ENCODE measurements at places on chromosomes 3 and 15.

GRCh38 chr3:182723596-182723995 lies 69.7 kb upstream of the ATP11B start:
- no peak for DNase-seq

DNA sequence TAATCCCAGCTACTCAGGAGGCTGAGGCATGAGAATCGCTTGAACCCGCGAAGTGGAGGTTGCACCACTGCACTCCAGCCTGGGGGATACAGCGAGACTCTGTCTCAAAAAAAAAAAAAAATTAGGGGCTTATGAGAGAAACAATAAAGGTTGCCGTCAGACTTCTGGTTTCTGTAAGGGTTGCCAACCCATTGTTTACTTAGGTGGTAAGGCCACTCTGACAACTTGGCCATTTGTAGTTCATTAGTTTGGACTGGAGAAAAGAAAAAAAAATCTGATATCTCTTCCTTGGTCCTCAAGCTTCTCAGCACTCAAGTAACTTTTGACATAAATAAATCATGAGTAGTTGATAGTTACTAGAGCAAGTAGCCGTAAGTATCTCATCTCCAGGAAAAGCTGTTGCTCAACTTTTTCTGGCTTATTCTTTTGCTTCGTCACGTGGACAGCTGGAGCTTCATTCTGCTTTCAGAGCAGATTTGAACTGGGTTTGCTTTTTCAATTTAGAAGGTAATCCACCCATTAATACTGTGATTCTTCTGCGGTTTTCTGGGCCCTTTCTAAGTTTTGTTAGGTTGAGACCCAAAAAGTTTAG lies 9.4 kb downstream of the SNX1 start:
- DNase-seq, result no peak

DNA sequence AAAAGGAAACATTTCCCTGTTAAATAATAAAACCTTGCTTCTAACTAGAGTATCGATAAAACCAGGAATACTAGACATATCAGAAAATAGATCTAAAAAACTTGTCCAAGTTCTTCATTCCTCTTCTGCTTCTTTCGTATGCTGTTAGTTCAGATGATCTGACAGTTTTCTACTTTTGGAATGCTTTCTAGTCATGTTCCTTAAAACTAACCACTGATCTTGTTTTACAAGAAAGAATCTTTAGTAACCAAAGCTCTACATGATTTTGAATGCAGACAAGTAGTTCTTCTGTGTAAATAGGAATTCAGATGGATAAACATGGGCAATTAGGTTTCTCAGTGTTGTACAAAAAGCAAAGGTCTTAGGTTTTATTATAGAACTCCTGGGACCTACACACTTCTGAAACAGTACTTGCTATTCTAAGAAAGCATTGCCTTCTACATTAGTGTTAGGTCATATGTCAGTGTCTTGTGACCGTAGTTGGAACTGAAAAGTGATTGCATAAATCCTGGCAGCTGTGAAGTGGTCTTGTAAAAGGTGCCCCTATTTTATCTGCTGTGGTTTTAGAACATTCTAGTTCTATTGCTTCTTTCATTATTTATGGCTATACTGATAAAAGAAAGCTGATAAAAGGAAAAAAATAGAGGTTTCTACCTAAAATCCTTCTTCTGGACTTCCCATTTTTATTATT lies 40.7 kb downstream of the SNRK start:
- no peak for DNase-seq

DNA sequence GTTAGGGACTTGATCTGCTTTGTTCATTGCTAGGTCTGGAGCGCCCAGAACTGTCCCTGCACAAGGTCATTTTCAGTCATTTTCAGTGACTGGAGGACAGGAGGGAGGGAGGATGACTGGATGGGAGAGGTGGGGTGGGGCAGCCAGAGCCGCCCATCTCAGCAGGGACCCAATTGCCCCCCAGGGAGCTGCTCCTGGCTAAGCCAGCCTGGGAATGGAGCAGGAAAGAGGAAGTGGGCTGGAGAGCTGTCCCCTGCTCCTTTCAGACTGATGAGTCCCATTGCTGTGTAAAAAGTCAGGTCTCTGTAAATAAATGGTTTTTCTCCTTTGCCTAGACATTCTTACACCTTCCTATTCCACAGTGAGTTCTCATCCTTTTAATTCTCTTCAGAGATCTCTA lies 98.4 kb upstream of the RAD18 start:
- no peak for DNase-seq

DNA sequence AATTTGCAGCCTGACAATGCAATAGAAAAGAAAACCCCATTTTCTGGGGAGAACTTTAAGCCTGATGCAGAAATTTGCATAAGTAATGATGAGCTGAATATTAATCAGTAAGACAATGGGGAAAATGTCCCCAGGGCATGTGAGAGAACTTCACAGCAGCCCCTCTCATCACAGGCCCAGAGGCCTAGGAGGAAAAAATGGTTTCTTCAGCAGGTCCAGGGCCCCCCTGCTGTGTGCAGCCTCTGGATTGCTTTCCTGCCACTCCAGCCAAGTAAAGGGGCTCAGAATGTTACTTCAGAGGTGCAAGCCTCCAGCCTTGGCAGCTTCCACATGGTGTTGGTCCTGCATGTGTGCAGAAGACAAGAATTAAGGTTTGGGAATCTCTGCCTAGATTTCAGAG lies 900.3 kb upstream of the ROBO1 start:
- no peak for DNase-seq

DNA sequence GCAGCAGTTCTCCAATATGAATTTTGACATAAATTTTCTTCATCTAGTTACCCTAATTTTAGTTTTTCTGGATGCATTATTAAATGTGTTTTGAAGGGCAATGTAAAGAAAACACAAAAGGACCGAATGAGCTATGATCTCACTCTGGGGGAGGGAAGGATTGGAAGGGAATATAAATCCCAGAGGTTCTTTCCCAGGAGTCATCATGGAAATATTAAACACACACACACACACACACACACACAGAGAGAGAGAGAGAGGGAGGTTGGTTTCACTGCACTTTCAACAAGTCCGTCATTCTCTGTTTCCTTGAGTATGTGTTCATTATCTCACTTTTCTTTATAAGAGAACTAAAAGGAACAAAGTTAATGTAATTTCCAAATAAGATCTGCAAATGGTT lies 70.7 kb upstream of the DCBLD2 start:
- DNase-seq, result no peak

DNA sequence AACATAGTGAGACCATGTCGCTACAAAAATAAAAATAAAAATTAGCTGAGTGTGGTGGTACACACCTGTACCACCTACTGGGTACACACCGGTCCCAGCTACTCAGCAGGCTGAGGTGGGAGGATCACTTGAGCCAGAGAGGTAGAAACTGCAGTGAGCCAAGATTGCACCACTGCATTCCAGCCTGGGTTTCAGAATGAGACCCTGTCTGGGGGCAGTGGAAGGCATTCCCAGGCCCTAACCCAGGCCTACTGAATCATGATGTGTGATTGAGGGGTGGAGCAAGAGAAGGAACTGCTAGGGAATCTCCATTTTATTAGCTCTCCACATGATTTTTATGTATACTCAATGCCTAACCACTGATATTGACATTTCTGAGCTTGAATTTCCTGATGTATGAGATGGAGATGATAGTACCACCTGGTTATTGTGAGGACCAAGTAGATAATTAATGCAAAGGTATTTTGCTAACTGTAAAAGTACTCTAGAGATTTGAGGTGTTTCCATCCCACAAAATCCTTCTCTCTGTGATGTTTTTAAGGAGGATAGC lies 169.5 kb upstream of the UMPS start:
- DNase-seq, result no peak

GRCh38 chr15:76470691-76471090 lies 134.1 kb downstream of the ISL2 start:
- DNase-seq, result no peak

- no peak for DNase-seq
These were observed at the start of gene KIF7 for GRCh38 chr15:89654847-89655805. KIF7 (minus strand) TSS chr15:89655467; CDS start chr15:89652930, 2,537 bp downstream.

- no peak for DNase-seq
These were observed 32.9 kb downstream of the GJD2 start for GRCh38 chr15:34721802-34722438.

- DNase-seq, result no peak
These were observed 159.5 kb downstream of the CHSY1 start for GRCh38 chr15:101092156-101092866.

DNA sequence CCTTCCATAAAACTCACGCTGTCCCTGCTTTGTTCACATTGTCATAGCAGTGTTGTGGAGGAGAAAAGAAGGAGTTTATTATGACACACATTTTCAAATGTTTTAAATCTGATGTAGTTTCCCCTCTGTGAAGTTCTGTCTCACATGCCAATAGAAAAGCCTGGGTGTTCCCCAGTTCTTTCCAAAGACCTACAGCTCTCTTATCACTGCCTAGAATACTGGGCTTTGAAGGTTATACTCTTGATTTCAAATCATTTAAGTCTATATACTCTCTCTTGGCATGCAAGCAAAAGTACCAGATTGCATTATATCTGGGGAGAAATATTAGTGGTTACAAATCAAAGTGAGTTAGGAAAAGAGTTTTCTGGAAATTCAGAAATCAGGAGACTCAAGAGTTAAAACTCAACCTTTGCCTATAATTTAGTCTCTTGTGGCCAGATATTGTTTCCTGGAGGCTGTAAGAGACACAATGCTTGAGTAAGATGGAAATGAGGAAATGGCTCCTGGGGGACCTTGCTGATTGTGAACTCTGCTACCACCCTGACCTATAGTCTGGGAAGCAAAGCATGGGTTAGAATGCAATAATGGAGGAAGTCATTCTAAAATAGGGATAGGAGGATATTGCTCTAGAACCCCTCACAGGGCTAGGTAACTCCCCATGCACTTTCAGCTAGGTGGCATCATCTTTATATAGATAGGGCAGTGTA lies 182.8 kb downstream of the KCNAB1 start:
- no peak for DNase-seq

DNA sequence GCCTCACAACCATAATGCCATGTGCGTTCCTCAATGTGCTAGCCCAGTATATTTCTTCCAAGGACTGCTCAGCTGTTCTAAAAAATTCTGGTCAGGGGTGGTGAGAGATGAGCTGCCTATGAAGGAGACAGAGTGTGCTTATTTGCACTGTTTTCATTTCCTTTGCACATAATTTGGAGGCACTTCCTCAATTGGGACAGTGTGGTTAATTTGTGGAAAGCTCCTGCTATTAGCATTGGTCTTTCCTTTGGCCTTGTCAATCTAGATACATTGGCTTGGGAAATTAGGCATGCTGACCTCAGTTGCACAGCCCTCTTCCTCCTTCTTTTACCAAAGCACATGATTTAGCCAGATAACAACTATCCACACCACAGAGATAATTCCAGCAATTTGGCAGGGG lies 9.4 kb downstream of the FAM81A start:
- DNase-seq, result no peak

- no peak for DNase-seq
These were observed 39.5 kb downstream of the USP8 start for GRCh38 chr15:50463423-50464358.

GRCh38 chr15:39888243-39888642 lies 31.8 kb downstream of the GPR176 start:
- no peak for DNase-seq

- DNase-seq, result no peak
These were observed 13.6 kb upstream of the CSPG5 start for GRCh38 chr3:47592066-47592795.

GRCh38 chr15:32802286-32802936 lies 84.6 kb downstream of the GREM1 start:
- no peak for DNase-seq

DNA sequence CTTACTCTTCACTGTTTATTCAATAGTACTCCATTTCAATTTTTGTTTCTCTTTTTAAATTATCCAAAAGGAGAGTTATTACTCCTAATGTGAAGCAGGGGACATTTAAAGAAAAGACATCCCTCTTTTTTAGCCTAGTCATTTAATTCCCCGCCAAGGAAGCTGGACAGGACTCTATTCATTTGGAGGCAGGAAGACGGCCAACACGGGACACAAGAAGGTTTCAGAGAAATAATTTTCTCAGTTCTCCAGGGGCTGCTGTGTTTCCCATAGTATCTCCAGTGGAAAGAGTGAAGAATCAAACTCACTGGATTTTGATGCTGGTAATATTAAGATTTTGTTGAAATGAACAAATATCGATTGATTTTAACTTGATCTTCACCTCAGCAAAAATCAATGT lies 833.7 kb downstream of the ROBO2 start:
- no peak for DNase-seq

- no peak for DNase-seq
These were observed 1119.0 kb downstream of the NAALADL2 start for GRCh38 chr3:175977968-175978752.

GRCh38 chr3:143977341-143978262 lies 6.0 kb downstream of the DIPK2A start:
- DNase-seq, result no peak

DNA sequence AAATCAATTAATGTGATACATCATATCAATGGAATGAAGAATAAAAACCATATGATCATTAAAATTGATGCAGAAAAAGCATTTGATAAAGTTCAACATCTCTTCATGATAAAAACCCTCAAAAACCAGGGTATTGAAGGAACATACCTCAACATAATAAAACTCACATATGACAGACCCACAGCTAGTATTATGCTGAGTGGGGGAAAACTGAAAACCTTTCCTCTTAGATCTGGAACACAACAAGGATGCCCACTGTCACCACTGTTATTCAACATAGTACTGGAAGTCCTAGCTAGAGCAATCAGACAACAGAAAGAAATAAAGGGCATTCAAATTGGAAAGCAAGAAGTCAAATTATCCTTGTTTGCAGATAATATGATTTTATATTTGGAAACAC lies 30.5 kb downstream of the CCK start:
- no peak for DNase-seq

GRCh38 chr3:57079474-57079831 lies 19.0 kb downstream of the SPATA12 start:
- DNase-seq, result no peak

DNA sequence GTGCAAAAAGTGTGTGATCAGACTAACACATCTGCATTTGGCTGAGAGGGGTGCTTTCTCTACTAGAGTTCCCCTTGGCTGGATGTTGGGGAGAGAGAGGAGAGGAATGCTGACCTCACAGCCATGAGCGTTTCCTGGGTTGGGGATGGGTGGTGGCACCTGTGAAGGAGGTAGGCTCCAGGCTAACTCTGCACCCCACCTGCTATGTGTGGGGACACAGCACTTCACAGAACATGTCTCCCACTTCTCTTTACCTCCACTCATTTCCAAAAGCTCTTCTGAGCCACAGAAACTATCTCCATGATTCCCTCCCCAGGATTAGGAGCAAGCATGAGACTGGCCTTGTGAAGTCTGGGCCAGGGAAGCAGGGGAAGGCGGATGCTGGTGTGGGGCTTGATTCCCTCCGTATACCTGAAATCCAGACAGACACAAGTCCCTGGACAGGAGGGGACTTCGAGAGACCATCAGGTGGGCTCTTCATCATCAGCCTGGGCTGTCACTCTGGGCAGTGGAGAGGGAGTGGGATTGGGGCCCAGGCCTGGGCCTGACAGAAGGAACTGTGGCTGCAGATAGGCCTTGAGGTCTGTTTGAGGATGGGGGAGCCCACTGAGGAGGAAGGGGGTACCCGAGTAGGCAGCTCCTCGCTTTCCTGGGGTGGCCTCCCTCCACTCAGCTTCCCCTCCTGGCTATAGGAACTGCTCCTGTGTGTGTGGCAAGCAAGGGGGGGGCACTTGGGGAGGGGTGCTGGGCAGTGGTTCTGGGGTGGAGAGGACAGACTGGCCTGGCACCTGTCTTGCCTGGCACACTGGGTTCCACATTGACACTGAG lies 40.7 kb downstream of the FEM1B start:
- DNase-seq, result no peak

GRCh38 chr15:35560870-35561269 lies 14.9 kb upstream of the DPH6 start:
- DNase-seq, result no peak
